Adipocyte (in vitro differentiated cells): ENCODE measurements at places on chromosomes 5 and 9.
A peak's percentile ranks its signal among the peaks of the same experiment; 100 is the strongest.

- no peak for DNase-seq
Observed at GRCh38 chr5:133892774-133893173, 75.7 kb downstream of the C5orf15 start.

DNA sequence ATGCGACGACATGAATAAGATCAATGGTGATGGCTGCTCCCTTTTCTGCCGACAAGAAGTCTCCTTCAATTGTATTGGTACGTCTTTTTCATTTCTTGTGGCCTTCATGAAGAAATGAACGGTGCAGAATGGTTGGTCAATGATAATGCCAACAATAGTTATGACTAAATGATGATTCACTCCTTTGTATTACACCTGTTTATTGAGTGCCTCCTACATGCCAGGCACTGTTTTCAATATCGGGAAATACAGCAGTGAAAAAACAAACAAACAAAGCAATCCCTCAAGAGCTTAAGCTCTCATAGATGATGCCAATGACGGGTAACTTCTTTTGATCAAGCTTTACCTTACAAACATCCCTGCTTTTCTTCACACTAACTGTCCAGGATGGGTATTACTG, 117.7 kb downstream of the PAPPA start:
- no peak for DNase-seq

DNA sequence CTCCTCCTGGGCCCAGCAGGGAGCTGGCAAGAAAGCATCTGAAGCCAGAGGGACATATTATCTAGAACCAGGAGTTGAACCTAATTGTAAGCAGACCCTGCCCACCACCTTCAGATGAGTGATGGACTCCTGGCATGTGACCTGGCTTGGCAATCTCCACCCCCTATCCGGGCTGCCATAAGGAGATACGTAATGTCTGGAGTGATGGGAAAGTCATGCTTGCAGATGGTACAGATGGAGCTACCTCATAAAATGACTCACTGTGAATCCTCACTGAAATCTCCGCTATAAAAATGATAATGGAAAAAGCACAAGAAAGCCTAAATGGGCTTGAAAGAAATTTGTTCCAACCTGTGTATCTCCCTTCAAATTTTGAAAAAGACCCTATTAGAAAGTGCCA, 157.5 kb downstream of the DMRT2 start:
- no peak for DNase-seq

- no peak for DNase-seq
Observed at GRCh38 chr5:9339206-9339818, 206.6 kb downstream of the SEMA5A start.

GRCh38 chr5:172428224-172429166, 25.8 kb downstream of the SH3PXD2B start:
- DNase-seq, result no peak

GRCh38 chr5:37197340-37198050, 51.7 kb downstream of the CPLANE1 start:
- DNase-seq, result peak; percentile 17
